ENCODE measurements at places on chromosomes 1 and 21. TPM values are rescaled to one million over a fixed set of nuclear protein-coding genes. Genes with fewer than 3 reads are reported as not detected.

DNA sequence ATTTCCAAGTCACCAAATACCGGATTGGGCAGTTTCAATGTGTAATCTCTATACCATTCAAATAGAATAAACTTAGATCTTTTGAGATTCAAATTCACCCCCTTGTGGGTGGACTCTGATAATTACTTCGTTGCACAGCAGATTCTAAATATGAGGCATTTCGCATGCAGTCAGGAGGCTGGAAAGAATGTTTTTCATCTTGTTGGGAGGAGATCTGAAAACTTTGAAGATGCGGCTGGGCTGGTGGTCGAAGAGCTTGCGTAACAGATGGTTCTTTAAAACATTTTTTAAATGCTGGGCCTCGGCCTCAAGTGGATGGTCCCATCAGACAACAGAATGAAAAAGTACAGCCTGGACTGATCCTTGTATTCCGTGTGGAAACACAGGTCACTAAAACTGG is 10.4 kb downstream of the NR5A2 start:
- DNase-seq = no peak

GRCh38 chr1:202807926-202808757 is at the start of gene KDM5B:
TSS of gene KDM5B (minus strand) at chr1:202808421. CDS start at chr1:202808305, 116 bp downstream.
- no peak for DNase-seq

FALEC gene
- polyA plus RNA-seq = not detected

- DNase-seq = no peak
Measured at GRCh38 chr1:29543586-29543985, 307.3 kb downstream of the PTPRU start.

- no peak for DNase-seq
Measured at GRCh38 chr21:27189870-27190269, 223.0 kb upstream of the ADAMTS5 start.

TMPRSS15 gene
- 0.39 TPM for polyA plus RNA-seq

CLDN19 gene
- polyA plus RNA-seq = 95.9 TPM
